ENCODE measurements at places on chromosomes 13 and 19.

- peak; percentile 54 for DNase-seq
Measured at GRCh38 chr13:40445557-40445990, 220.9 kb downstream of the FOXO1 start.

- DNase-seq: no peak
Measured at GRCh38 chr13:45122941-45123340, 2.6 kb downstream of the GTF2F2 start.

GRCh38 chr19:34639491-34640085 is 37.4 kb downstream of the SCGB2B2 start:
- DNase-seq: peak; percentile 57

DNA sequence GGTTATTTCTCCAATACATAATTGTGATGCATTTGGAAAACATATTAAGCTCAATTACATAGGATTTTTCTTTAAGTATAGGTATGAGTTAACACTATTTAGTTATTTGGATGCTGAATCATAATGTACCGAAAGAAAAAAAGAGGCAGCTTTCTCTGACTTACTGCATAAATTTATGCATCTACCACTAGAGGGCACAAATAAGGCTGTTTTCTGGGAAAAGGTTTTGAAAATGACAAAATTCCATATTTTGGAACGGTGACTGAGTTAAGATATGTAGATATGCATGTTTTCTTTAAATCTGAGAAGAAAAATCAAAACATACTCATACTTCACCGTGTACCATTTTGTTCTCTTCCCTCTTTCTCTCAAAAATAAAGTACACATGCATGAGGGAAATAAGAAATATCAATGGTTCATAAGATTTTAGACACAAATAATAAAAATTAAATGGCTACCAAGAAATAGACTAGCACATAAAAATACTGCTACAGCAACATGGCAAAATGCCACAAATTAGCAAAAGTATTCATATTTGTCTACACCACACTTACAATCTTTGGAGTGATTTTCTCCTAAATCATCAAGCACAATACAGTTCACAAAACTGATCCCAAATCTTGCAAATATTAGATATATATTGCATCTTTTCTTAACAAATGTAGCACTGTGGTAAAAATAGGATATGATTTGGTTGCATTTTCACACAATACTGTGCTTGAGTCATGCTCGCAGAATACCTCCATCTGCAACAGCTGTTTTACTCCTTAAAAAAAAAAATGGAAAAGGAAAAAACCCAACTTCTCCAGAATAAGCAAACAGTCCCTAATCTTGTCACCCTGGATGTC is 260.0 kb downstream of the FGF14 start:
- no peak for DNase-seq

DNA sequence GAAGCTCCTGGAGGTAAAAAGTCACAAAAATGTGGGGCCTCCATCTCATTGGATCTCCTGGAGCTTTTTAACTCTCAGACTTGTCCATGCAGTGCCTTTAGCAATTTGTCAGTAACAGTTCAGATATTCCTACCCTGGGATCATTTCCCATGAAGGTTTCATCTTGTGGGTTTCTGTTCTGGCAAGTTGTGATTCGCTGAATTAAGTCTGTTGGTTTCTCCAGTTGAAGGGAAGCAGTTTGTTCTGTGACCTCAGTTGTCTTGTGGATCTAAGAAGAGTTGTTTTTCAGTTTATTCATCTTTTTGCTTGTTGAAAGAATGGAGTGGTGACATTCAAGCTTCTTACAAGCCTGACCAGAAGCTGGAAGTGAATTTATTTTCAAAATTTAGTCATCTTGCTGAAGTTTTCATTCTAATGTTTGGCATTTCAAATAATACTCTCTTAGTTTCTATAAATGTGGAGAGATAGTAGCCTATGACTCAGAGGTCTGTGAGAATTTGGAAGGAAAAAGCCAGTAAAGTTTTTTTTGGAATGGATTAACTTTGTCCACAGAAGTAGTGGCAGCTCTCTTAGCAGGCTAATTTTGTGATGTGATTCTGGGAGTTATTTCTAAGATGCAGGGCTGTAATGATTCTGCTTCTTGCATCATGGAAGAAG is 120.1 kb upstream of the CSNK1A1L start:
- DNase-seq: no peak

DNA sequence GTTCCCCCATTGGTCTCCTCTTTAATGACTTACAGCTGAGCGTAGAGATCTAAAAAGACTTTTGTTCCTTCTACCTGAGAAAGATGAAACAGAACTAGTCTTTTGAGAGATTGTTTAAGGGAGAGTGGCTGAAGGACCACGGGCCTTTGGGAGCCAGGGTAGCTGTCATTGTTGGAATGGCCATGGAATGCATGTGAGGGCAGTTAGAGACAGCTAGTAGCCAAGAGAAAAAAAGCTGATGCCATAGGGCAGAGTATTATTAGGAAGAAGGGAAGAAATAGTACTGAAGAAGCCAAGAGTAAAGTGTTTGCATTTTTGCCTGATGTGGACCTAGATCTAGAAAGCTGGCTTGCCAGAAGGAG is 5.6 kb downstream of the ZNF507 start:
- DNase-seq: peak; percentile 57

GRCh38 chr13:55534306-55534705 is 1606.4 kb upstream of the PRR20A start:
- no peak for DNase-seq

GRCh38 chr19:4369109-4369887 is 25.9 kb downstream of the MPND start:
- no peak for DNase-seq

DNA sequence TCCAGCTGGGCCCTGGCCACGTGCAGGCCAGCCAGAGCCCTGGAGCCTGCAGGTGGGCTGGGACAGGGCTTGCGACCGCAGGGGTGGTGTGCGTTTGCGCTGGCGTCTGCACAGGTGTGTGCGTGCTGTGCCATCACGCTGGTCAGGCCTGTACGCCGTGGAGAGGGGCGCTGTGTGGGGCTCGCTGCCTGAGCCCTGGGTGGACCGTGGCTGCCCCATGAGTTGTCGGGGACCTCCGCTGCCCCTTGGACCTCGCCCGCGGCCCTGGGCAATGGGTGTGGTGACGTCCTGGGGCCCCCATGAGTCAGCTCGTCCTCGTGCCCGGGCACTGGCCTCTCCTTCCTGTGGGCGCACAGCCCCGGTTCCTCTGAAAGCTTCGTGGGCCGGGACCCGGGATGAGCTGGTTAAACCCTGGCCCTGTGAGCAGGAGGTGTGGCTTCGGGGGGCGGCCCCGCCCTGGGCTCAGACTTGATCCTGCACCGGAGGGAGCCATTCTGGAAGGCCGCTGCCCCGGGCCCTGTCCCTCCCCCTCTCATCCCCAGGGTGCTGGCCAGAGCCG is 6.8 kb downstream of the CSNK1G2 start:
- DNase-seq: no peak

DNA sequence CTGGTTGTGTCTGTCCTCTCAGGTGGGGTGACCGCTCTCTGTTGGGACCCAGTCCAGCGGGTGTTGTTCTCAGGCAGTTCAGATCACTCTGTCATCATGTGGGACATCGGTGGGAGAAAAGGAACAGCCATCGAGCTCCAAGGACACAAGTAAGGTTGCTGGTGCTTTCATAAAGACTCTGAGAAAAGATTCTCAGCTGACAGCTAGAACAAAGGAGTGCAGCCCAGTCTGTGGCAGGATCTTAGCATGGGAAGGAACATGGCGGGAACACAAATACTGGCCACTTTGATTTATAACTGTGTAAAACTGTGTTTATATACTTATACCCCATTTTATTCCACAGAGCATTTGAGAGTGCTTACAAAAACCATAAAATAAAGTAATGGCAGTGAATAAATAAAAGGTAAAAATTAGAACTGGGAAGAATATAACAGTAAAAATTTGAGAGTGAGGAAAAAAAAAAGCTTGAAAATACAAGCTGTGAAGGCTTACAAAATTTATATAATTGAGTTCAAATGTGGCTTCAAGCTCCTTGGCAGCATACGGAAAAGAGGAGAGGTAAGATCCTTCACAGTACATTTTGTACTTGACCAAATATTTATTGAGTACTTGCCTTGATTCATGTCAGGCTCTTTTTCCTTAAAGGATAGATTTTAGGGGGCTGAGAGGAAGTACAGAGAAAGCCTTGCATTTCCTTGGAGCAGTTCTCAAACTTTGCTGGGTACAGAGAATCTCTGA is 64.8 kb downstream of the DHRS12 start:
- no peak for DNase-seq

- DNase-seq: no peak
Measured at GRCh38 chr13:111325146-111325890, 4.9 kb downstream of the TEX29 start.

DNA sequence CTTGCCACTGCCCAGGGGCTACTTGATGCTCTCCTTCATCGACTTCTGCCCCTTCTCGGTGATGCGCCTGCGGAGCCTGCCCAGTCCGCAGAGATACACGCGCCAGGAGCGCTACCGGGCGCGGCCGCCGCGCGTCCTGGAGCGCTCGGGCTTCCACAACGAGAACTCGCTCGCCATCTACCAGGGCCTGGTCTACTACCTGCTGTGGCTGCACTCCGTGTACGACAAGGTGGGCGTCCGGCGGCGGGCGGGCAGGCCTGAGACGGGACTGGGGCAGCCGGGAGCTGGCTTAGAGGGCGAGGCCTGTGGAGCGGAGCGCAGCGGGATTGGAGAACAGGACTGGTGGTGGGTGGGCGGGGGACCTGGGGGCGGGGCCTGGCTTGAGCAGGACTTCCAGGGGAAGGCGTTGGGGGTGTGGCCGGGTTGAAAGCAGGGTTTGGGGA is 12.7 kb upstream of the PSMD8 start:
- DNase-seq: no peak

DNA sequence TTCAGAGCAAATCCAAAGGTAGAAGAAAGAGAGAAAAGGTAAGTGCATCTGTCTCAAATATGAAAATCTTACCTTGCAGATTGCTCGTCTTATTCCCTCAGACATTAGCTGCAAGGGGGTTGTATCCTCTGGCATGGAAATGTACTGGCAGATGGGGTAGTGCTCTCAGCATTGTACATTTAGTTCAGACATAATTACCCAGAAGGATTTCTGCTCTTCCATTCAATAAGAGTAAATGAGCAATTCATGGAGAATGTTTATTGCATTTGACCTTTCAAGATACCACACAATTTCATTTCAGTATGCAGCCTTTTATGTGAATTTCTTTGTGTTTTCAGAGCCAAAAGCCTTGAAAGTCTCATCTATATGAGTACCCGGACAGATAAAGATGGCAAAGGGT is 63.8 kb downstream of the SCEL start:
- DNase-seq: no peak

GRCh38 chr19:49224879-49225278 is 67.3 kb downstream of the TRPM4 start:
- DNase-seq: peak; percentile 15

DNA sequence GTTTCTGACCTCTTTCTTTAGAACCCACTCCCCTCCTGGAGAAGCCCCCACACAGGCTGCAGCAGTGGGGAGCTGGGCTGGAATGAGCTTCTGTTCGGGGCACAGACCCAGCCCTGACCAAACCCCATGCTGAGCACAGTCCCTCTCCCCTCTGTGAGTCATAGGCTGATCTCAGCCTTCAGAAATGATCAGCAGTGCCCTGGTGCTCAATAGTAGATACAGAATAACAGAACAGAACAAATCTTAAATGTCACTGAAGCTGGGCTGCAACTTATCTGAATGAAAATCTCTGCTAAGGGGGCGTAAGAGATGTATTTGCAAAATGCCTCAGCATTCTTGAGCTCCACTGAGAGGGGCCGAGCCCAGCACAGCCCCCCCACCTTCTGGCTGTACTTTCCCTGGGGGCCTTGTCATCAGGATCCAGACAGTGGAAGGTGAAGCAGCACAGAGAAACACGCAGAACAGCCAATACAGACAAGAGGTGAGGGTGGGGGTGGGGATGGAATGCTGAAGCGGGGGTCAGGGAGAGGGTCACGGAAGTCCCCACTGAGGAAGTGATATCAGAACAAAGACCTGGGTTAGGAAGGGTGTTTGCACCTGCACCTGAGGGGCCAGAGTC is 9.9 kb downstream of the ZNF665 start:
- peak; percentile 62 for DNase-seq

DNA sequence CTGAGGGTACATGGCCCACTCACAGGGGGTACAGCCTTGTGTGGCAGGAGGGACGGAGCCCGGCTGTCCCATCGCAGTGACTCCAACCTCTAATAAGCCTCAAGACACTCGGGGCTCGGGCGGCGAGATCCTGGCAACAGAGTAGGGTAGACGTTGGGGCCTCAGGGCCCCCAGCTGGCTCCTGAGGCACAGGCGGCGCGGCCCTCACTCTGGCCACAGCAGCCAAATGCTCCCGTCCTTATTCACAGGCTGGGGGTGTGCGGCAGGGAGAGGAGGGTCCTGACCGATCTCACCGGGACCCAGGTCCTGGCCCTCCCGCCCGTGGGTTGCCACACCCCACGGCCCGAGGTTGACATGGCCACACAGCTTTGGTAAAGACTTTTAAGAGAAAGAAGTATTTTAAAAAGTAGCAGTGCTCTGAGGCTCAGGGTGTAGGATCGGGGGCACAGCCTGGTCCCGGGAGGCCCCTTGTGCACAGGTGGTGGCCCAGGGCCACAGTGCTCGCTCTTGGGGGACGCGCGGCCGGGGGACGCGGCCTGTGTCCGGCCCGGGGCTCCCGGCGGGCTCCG is 7.6 kb downstream of the SLC39A3 start:
- no peak for DNase-seq

- DNase-seq: no peak
Measured at GRCh38 chr13:24288870-24289269, 20.5 kb upstream of the C1QTNF9 start.

DNA sequence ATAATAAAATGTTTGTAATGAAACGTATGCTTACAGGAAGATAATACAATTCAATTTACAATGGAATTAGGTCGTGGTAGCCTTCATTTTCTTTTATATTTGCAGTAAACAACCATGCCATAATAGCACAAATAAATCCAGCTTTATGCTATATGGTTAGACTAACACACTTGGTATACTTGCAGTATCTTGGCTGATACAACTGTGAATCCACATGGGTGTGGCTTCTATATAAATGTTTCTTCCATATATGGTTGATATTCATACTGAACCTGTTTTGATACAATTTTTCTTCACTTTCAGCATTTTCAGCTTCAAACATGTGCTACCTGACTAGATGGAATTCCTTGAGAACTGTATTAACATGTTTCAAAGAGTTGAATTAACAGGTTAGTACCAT is 20.4 kb upstream of the SPRY2 start:
- no peak for DNase-seq

DNA sequence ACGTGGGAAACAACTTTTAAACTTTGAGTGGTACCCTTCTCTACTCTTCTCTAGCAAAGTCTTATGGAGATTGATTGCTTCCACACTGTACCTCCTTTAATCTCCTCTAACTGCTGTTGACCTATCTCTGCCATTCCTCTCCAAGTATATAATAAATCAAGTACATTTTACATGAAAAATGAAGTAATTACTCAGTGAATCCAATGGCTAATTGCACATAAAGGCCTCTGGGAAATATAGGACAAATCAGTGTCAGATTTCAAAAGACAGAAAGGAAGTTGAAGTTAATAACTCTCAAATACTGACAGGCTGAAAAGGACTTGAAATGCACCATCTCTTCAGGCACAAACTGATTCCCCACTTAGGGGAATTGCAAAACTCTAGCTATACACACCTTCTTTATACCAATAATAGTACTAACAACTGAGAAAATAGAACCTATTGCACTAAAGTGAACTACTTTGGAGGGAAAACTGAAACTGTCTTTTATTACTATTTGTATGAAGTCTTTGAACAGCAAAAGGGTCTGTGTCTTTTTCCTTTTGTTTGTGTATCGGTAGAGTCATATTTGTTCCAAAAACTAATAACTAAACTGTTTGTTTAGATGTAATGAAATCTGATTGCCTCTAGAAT is 701.1 kb downstream of the PCDH9 start:
- no peak for DNase-seq

GRCh38 chr13:29384466-29384865 is 211.0 kb downstream of the SLC7A1 start:
- DNase-seq: no peak

GRCh38 chr19:52789440-52789839 is 2.8 kb upstream of the ZNF600 start:
- DNase-seq: no peak
